Activated T-cell treated with anti-CD3 and anti-CD28 coated beads for 1 hour (primary cell): ENCODE measurements at places on chromosomes 13 and 19.
A peak's percentile ranks its signal among the peaks of the same experiment; 100 is the strongest.

DNA sequence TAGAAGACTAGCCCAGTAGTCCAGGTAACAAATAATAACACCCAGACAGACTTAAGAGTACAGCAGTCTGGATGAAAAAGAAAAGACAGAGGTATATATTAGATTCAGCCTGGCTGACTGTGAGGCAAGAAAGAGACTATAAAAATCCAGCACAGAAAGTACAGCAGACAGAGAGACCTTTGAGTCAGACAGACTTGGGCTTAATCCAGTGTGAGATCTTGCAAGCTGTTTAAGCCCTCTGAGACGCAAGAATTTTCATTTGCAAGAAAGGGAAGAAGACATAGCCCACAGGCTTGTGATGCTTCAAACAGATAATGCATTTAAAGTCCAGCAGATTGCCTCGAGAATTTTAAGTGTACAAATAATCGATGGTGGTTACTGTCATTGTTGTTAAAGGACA, 471.4 kb downstream of the LIG4 start:
- no peak for DNase-seq

GRCh38 chr19:31102674-31103073, 246.6 kb downstream of the TSHZ3 start:
- no peak for DNase-seq

DNA sequence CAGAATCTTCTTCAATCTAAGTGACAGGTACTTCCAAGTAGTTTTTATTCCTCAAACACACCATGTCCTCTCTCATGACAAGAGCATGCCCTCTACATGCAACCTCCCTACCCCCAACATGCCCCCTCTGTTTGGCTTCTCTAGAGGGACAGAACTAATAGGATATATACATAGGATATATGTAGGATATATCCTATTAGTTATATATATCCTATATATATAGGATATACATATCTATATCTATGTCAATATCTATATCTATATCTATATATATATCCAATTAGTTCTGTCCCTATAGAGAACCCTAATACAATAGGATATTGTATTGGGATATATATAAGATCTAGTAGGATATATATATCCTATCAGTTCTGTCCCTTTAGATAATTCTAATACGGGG, 701.9 kb upstream of the MIR17HG start:
- no peak for DNase-seq

DNA sequence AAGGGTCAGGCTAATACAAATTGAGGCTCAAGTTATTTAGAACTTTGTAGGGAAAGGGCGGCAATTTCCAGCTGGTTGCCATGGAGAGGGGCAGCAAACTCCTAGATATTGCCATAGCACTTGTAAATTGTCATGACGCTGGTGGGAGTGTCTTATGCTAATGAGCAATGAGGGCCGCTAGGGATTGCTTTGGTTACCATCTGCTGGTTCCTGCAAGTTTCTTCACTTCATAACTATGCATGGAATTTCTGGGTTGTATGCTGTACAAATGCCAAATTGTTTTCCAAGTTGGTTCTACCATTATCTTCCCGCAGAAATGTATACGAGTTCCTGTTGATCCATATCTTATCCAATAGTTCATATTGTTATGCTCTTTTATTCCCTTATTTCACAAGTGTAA, 1339.4 kb downstream of the EFNB2 start:
- no peak for DNase-seq

GRCh38 chr13:60431108-60431700, 34.2 kb downstream of the TDRD3 start:
- no peak for DNase-seq

DNA sequence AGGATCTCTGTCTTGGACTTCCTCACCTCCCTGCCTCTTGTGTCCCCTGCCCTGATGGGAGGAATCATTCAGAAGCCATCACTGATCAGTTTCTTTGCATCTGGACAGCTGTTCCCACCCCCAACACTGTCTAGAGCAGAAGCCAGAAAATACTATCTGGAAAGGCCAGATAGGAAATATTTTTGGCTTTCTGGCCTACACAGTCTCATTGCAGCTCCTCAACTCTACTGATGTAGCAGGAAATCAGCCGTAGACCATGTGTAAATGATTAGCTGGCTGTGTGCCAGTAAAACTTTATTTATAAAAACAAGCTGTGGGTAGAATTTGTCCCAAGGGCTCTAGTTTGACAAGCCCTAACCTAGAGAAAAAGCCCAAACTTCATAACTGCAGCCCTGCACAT, 5.6 kb downstream of the SIGLEC7 start:
- DNase-seq, result no peak

DNA sequence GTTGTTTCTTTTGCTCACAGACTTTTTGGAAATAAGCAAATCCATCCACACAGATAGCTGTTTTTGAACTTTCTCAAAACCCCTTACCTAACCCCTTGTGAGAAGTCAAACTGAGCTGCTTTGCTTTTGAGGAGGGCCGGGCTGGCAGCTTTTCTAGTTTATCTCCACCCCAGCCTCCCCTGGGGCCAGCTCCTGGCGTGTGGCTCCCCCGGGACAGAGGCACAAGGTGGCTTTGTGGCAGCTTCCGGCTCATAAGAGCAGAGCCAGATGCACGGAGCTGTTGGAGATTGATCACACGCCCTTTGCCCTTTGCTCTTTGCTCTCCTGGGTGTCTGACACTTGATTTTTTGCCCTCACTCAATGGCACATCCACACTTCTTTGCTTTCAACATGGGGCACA, 24.9 kb upstream of the RNF113B start:
- DNase-seq, result no peak

DNA sequence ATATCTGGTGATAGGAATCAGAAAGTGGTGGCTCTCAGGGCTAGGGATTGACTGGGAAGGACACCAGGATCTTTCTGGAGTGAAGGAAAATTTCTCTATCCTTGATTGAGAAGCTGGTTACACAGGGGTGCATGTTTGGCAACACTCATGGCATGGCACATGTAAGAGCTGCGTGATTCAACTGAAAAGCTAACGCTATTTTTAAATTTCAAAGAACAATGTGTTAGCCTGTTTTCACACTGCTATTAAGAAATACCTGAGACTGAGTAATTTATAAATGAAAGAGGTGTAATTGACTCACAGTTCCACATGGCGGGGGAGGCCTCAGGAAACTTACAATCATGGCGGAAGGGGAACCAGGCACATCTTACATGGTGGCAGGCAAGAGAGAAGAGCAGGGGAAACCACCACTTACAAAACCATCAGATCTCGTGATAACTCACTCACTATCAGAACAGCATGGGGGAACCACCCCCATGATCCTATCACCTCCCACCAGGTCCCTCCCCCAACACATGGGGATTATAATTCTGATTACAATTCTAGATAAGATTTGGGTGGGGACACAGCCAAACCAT, 7.4 kb downstream of the SIGLEC8 start:
- DNase-seq, result no peak

DNA sequence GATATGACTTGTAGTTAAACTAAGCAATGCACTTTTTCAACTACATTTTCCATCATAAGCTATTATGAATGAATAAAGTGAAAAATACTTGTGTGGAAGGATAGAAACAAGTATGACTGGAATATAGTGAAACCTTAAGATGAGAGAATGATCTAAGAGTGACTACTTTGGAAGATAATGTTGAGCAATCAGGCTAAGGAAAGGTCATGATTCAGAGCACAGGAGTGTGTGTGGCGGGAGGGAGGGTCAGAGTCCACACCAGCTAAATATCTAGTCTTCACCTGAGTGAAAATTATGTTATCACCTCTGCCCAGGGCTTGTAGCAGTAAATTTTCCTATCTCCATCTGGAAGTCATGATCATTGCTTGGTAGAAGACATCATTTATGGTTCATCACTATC, 833.4 kb upstream of the ATXN8OS start:
- no peak for DNase-seq

DNA sequence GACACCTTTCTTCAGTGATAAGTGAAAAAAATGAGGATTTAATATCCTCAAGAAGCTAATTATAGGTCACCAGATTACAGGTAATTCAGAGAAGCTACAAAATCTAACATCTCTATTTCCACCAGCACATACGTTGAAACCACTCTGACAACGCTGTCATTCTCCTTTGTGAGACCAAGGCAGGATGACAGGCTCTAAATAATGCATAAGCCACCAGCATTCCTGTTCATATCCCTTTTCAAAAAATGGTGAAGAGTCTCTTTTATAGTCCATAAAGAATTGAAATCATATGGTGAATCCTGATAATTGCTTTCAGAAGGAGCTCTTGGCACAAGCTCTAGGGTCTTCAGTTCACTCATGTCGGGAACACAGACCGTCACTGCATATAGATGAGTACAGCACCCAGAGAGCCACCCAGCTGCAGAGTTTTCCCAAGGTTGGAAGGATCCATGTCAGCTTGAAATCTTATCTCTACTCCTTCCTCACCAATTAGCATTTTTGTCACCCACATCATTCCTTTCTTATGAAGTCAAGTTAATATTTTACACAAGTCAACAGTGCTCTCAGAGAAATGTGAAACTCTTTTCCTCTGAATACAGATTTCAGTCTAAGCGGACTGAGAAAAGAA, 431.4 kb downstream of the TBC1D4 start:
- DNase-seq, result no peak

GRCh38 chr13:100671389-100672182, 3.0 kb downstream of the TMTC4 start:
- DNase-seq, result no peak

GRCh38 chr19:40721936-40722661, 5.2 kb downstream of the ITPKC start:
- DNase-seq, result no peak

DNA sequence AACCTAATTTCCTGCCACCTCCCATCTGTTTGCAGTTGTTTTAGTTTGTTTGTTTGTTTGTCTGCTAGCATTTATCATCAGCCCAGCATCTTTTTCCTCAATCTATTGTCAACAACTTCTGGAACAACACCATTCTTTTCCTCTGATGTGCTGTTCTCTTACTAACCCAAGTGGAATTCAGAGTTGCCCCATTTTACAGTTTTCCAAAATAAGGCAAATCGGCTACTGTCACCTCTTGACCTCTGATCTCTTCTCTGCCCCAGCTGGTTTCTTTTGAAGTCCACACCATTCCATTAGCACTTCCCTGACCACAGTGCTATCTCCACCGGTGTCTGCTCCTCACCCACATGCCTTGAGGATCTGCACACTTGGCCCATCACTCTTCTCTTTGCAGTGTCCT, 102.4 kb downstream of the EFNB2 start:
- DNase-seq, result no peak

- no peak for DNase-seq
These were observed 8.7 kb upstream of the PLAUR start for GRCh38 chr19:43678512-43679261.

DNA sequence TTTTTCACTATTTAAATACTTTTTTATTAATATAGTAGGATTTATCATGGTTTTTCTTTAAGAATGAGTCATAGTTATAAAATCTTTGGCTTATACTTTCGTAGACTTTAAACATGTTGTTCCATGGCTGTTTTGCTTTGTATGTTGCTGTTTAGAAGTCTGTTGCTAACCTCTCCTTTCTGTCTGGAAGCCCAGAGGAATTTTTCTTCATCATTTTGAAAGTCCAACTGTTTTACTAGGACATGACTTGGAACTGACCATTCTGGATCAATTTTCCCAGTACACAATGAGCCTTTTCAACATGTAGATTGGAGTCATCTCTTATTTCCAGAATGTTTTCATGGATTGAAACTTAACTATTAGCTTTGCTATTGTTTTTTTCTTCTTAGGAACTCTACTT, 7.9 kb downstream of the CAB39L start:
- no peak for DNase-seq

DNA sequence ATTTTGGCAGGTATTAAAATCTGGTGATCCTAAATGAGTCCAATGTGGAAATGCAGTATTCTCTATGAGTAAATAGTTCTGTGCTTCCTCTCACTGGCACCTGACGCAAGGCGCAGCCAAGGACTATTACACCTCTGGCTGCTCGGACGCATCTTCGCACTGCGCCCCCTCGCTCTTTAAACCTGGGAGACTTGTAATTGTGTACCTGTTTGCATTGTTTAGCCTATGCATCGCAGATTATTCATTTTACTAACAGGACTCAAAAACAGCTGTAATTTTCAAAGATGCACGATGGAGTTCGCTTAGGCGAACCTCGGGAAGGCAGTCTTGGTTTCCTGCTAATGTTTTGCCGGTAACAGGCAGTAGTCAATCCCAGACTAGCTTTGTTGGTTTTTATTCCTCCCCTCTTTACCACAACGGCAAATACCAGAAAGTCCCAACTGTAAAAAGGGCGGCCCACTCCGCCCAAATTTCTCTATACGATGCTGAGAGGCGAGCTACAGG, 113.2 kb downstream of the KCNRG start:
- no peak for DNase-seq

DNA sequence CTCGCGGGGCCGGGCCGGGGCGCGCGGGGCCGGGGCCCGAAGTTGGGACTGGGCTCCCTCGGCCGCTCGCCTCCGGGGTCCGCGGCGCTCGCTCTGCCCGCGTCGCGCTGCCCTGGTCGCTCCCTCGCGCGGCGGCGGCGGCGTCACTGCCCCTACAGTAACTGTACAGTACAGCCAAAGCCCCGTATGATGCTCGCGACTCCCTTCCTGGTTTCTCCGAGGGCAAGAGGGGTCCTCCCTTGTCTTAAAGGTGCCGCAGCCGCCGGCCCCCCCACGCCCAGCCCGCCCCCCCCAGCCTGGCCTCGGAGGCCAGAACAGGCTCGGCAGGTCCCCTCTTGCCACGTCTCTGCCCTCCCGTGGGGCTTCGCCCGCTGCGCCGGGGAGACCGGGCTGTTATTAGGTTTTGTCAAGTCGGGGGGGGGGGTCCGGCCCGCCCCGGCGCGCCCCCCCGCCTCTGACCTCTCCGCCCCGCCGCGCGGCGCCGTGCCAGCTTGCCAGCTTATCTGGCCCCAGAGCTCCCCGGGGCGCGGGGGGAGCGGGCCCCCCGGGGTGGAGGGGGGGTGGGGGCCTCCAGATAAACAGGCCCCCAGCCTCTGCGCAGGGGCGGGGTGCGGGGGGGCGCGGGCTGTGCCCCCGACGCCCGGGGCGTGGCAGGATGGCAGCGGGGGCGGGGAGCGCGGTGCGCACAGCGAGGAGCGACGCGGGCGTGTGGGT, at the start of gene ZBTB7A:
TSS of gene ZBTB7A (minus strand) at position 218 of the 714 bp plus-strand sequence. CDS start 11,667 bp downstream, outside the sequence.
- peak; percentile 70 for DNase-seq

DNA sequence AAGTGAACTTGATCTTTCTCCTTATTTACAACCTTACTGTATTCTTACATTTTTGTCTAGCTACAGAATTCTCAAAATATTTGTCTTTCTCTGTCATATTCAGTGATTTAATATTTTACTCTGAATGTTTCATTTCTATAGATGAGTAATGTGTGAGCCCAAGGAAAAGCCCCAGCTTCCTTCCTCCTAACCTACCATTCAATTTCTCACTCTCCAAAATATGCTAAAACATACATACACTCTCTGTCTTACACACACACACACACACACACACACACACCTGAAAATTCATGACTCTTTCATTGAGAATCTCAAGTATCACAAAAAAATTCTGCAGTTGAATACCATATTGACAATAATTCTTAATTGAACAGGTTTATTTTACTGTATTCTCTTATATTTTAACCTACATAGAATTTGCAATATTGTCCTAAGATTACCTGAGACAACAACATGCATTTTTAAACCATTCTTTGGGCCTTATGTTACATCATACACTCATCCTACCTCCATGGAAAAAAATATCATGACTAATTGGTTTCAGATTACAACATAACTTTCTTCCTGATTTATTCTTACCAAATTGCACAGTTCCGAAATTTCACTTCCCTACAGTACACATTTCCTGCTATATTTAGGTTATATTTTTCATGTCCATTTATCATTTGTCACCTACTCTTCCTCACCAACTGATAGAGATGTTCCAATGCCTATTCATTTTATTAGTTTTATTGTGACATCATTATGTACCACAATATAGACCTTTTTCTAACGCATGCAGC, 1965.6 kb upstream of the PCDH20 start:
- DNase-seq, result no peak

- DNase-seq, result no peak
These were observed 59.1 kb downstream of the CEBPG start for GRCh38 chr19:33432446-33433170.

GRCh38 chr19:10368101-10368803, 12.1 kb downstream of the TYK2 start:
- no peak for DNase-seq
